Hepatocyte (in vitro differentiated cells): ENCODE measurements at places on chromosomes 16 and 17. TPM values are rescaled to one million over a fixed set of nuclear protein-coding genes. Genes with fewer than 3 reads are reported as not detected.
A peak's percentile ranks its signal among the peaks of the same experiment; 100 is the strongest.

Gene MYH3
- polyA plus RNA-seq = 1.9 and 3.5 TPM in 2 replicates

Gene SLC38A10
- polyA plus RNA-seq = 123 and 124 TPM in 2 replicates

- no peak for DNase-seq
Measured at GRCh38 chr17:77478899-77479298, 338.1 kb downstream of the SEC14L1 start.

Gene AIPL1
- polyA plus RNA-seq = not detected in 2 replicates

- peak; percentile 73 for DNase-seq
Measured at GRCh38 chr16:57775661-57776469, 26.4 kb downstream of the KIFC3 start.

Gene GP1BA
- 0.06 TPM in 1 of 2 replicates, not detected in the other for polyA plus RNA-seq

- no peak for DNase-seq
Measured at GRCh38 chr16:4345836-4346781, 5.0 kb downstream of the PAM16 start.

DNA sequence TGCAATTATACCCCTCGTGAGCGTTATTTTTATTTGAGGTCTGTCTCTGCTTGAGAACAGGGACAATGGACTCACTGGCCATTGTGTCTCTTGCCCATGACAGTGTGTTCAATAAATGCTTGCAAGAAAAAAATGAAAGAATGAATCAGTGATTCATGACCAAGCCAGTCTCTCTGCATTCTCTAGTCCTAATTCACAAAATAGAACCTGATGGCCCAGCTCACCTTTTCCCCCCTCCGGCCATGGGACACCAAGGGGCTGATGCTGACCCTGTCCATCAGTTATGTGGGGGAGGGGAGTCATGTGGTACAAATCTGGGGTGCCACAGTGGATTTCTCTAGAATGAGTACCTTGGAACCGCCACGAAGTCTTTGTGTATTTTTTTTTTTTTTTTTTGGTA lies 38.2 kb downstream of the CCDC42 start:
- DNase-seq = no peak

Gene ZNF598
- polyA plus RNA-seq = 29.5 and 36.8 TPM in 2 replicates

Gene CRYBA1
- not detected in 2 replicates for polyA plus RNA-seq

DNA sequence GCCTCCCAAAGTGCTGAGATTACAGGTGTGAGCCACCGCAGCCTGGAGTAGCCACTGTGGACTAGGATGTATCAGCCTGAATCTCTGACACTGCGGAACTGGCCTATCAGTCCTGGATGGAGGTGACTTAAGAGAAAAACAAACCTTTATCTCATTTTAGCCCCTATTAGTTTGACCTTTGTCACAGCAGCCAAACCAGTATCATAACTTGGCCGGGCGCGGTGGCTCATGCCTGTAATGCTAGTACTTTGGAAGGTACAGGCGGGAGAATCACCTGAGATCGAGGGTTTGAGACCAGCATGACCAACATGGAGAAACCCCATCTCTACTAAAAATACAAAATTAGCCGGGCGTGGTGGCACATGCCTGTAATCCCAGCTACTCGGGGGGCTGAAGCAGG lies 51.8 kb upstream of the USP7 start:
- no peak for DNase-seq

DNA sequence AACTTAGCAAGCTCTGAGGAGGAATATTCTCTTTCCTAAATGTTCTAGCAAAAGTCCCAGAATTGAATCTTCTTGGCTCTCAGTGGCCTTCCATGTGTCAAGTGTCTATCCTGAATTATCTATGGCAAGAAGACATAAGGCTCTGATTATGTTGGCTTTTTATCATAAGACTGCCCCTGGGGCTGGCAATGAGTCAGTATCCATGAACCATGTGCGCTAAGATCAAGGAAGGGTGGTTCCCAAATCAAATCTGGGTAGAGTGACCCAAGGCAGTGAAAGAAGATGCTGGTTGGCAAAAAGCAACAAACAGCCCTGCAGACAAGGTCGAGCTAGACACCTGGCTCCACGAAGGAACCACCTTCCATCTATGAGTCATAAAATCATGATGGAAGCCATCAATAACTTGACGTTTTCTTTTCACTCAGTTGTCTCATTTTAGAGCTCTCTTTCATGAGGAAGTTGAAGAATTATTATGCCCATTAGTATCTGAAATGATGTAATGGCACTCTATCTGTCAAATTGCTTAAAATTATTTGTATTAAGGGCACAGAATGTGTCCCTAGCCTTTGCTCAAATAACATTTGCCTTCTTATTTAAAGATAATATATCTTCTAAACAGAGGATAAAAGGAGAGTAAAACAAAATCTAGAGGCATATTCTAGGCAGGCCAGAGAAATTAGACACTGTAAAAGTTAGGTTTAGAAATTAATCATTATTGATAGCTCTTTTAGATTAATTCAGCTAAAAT lies 657.7 kb upstream of the GOT2 start:
- DNase-seq = no peak

Gene SLX1A
- 111 and 125 TPM in 2 replicates for polyA plus RNA-seq

- no peak for DNase-seq
Measured at GRCh38 chr16:5336941-5337340, 239.3 kb upstream of the EEF2KMT start.

GRCh38 chr17:81723651-81724209 lies 11.6 kb downstream of the SLC25A10 start:
- no peak for DNase-seq

Gene SMTNL2
- 106 TPM in 2 replicates for polyA plus RNA-seq

Gene GDPD1
- polyA plus RNA-seq = 1.3 and 1.9 TPM in 2 replicates

DNA sequence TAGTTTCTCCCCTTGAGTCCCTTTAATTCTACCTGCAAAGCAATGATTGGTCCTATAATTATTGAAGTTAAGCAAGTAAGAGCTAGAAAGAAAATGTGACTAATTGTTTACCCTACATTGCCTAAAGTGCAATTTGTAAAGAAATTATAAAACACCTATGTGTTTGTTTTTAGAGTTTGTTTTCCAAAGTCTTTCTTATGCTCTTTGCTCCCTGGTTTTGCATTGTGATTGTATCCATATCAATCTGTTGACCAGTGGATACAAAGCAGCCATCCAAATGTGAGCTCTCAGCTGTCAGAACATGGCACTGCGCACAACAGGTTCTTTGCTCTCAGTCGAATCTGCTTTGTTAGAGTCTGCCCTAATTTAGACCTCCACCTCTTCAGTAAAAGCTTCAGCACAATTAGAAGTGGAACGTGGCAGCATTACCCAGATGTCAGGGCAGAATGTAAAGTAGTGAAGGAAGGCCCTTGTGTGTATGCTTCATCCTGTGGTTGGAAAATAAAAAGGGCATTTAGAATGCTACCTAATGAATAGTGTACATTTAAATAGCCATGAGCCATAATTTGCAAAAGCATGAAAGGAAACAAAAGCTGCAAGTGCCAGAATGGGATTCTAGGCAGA lies 70.5 kb downstream of the AATF start:
- no peak for DNase-seq

DNA sequence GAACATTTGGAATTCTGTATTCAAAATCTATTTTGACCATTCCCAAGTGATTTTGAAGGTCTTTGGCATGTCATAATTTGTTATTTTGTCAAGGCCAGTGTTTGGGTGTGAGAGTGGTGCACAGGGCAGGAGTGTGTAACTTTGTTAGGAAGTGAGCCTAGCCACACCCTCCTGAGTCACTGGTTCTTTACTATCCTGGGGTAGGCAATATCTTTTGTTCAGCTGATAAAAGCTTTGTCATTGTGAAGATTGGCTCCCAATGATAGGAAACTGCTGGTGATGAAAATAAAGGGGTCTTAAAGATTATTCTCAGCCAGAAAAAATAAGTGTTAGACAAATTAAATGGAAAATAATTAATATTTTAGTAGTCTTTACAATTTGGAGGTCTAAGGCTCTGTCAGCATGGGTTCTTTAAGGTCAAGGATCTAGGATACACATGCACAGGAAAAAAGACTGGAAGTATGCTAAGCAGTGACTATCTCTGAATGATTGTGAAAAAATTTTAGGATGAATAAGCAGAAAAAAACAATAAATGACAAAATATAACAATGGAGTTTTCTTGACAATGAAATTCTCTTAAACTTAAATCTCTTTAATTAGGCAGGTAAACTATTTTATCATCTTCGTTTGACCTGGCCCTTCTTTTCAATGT lies 5.1 kb downstream of the UBN1 start:
- no peak for DNase-seq

DNA sequence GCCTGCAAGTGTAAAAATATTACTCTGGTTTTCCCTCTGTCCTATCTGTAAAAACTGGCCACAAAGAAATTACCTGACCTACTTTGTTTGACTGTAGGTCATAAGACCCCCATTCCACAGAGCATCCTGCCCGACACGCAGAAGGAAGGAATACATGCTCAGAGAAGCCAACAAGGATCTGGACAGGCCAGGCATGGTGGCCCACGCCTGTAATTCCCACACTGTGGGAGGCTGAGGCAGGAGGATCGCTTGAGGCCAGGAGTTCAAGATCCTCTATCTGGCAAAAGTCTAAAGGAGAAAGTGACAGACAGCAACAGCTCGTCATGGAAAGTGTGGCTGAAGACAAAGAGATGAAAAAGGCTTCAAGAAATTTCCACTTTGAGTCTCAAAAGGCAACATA lies 78.2 kb upstream of the RNU2-1 start:
- no peak for DNase-seq

GRCh38 chr16:55737318-55737717 lies 81.5 kb downstream of the SLC6A2 start:
- DNase-seq = no peak

Gene FBXW10B
- polyA plus RNA-seq = 0.23 and 0.29 TPM in 2 replicates

Gene CHST4
- polyA plus RNA-seq = 0.06 TPM in 1 of 2 replicates, not detected in the other

DNA sequence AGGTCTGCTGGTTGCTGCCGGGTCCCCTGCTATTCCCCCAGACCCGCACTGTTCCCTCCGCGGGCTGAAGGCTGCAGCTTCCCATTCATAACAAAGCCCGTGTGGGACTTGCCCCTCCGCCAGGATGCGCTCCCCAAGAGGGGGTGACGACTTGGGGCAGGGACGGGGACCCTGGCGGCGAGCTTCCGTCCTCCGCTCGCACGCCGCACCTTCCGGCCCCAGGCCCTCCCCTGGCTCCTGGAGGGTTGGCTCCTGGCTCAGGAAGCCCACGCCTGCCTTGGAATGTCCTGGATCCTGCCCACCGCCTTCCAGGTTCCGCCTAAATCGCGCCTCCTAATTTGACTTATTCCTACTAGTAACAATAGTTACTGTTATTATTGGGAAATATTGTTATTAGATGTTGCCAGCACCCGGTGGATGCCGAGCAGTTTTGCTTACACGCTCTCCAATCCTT lies 1.1 kb upstream of the TFAP4 start:
- peak; percentile 75 for DNase-seq

Gene CASKIN1
- 1.7 TPM in 2 replicates for polyA plus RNA-seq

DNA sequence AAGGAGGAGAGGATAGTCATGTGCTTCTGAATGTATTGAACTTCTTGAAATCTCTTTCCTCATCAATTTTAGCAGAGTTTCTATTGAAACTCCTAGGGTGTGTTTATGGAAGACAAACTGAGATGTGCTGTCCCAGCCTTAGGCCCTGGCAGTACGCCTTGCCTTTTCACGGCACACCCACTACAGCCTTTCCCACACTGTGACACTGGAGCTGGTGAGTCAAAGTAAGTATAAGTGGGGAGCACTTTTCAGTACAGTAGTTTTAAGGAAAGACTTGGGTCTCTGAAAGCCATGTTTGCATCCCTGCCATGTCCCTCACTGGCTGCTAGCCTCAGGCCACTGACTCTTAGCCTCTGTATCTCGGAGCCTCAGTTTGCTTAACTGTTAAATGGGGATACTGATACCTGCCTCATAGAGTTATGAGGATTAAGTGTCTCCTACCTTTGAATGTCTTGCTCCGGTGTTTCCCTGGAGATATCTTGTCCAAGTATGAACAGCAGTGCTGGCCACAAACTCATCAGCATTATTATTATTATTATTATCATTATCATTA lies 144.7 kb upstream of the CRHR1 start:
- no peak for DNase-seq

DNA sequence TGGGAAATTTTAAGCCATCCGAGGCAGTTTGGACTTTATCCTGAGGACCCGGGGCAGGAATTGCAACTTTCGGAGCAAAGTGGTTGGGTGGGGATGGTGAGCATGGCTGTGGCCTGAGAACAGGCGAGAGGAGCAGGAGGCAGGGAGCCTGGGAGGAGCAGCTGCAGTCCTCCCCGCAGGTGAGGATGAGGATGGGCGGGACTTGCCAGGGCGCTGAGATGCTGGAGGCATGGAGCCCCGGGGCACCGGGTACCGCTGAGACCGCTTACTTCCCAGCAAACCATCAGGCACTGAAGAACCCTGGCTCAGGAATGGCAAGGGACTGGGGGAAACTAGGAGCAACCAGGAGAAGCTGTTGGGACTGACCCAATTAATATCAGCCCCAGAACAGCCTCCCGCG lies 210.8 kb downstream of the GSG1L start:
- no peak for DNase-seq

DNA sequence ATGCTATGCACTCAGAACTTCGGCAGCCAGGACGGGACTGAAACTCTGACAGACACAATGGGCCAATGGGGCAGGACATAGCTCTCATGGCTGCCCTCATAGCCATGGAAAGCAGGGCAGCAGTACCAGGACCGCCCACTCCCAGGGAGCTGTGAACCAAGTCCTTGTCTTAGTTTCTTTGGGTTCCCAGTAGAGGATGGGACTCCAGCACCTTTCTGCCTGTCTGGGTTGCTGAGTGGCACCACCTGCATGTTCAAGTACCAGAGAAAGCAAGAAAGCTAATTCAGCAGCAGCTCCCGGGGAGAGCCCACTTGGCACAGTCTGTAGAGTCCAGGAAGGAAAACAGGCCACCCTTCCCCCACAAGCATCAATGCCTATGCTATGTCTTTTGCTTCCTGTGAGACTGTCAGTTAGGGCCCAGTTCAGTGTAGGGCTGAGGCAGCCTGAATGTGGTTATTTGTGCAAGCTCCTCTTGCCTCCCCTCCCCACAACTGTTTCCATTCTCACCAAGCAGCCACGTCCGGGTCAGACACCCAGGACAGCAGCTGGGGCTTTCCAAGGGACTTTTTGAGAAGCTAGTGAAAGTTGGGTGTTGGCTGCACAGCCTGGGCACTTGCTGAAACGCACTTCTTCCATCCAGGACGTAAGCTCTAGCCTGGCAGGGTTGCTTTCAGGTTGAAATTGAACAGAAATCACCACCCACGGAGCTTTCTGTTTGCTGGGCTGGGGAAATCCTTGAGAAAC lies 7.8 kb downstream of the SUPT4H1 start:
- DNase-seq = no peak

- peak; percentile 68 for DNase-seq
Measured at GRCh38 chr17:15436473-15437302, 30.7 kb downstream of the CDRT4 start.

DNA sequence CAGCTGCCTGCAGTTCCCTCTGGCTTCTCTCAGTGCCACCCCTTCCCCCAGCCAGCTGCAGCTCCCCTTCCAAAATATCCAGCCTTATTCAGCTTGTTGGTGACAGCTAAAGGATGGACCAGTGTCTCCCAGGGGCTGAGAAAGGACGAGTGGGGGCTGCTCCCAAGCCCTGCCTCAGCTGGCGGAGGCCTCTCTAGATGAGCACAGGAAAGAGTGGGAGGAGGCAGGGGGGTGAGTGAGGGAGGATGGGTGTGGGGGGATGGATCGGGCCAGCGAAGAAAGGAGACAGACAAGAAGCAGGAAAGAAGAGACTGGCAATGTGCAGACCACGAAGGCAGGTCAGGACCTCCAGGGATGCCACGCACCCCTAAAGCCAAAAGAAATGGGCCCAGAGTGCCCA lies 17.5 kb downstream of the PIPOX start:
- DNase-seq = no peak
